ENCODE measurements at places on chromosomes 11 and 22. TPM values are rescaled to one million over a fixed set of nuclear protein-coding genes. Genes with fewer than 3 reads are reported as not detected.

The AGBL2 gene
- 8.4 TPM for polyA plus RNA-seq

The NLRP14 gene
- polyA plus RNA-seq = 0.09 TPM

The TBX10 gene
- polyA plus RNA-seq = 0.09 TPM

The POU2AF2 gene
- polyA plus RNA-seq = 0.32 TPM

The DRD2 gene
- 0.30 TPM for polyA plus RNA-seq

The DHCR7 gene
- 4.1 TPM for polyA plus RNA-seq

The ZP1 gene
- 1.5 TPM for polyA plus RNA-seq

The PDE3B gene
- 32.9 TPM for polyA plus RNA-seq

GRCh38 chr22:39214006-39214382 is 30.8 kb downstream of the PDGFB start:
- no peak for DNase-seq

DNA sequence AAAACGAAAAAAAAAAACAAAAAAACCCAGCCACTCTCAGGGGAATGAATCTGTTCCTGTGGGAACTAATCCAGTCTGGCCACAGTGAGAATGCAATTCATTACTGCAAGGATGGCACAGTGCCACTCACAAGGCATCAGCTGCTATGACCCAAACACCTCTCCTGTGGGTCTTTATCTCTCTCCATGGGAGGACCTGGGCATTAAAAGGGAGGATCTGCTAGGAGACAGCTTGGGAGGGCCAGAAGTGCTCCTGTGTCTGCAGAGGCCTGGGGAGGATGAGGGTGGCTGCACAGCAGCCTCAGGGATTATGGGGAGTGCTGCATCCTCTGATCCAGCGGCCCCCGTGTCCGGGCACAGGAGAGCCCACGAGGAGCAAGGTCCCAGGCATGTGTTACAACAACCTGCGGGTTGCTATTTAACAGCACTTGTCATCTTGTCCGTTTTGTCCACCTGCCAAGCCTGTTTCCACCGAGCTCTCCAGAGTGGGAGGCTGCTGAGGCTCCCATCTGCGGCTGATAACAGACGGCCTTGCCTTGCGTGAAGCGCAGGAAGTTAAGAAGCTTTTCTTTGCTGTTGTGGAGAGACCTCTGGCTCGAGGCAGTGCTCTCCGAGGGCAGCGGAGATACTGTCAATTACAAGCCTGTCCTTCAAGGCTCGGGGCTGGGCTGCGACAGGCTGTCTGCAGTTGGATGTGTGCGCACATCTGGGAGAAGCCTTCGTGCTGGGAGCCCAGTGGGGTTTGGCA is 97.7 kb downstream of the NXPE2 start:
- DNase-seq = no peak

DNA sequence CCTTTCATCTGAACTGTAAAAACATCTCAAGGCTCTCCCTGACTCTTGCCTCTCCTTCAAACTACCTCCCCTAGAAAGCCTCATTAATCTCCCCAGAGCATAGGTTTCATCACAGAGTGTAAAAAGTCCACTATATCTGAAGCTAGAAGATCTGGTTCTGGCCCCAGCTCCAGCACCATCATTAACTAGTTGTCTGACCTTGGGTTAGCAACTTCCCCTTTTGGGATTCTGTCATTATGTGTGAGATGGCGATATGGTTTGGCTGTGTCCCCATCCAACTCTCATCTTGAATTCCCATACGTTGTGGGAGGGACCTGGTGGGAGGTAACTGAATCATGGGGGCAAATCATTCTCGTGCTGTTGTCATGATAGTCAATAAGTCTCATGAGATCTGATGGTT is 97.3 kb downstream of the KCNC1 start:
- no peak for DNase-seq

- DNase-seq = no peak
Measured at GRCh38 chr11:123247496-123247799, 52.4 kb upstream of the CLMP start.

DNA sequence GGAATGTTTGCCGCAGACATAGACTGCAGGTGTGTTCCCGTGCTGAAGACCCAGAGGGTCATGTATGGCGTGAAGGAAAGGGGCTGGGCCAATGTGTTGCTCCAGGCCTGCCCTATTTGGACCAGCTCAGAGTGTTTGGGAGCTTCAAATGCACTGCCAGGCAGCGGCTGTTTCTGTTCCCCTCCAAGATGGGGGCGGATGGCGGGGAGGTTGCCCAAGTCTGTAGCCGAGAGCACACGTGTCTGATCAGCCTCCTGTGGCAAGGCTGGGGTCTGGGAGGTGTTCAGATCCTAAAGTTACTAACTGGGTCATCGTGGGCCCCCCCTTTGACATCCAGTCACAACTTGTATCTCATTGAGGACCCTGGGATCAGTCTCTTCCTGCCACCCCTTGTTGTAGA is 45.5 kb downstream of the CACNA1I start:
- DNase-seq = no peak

DNA sequence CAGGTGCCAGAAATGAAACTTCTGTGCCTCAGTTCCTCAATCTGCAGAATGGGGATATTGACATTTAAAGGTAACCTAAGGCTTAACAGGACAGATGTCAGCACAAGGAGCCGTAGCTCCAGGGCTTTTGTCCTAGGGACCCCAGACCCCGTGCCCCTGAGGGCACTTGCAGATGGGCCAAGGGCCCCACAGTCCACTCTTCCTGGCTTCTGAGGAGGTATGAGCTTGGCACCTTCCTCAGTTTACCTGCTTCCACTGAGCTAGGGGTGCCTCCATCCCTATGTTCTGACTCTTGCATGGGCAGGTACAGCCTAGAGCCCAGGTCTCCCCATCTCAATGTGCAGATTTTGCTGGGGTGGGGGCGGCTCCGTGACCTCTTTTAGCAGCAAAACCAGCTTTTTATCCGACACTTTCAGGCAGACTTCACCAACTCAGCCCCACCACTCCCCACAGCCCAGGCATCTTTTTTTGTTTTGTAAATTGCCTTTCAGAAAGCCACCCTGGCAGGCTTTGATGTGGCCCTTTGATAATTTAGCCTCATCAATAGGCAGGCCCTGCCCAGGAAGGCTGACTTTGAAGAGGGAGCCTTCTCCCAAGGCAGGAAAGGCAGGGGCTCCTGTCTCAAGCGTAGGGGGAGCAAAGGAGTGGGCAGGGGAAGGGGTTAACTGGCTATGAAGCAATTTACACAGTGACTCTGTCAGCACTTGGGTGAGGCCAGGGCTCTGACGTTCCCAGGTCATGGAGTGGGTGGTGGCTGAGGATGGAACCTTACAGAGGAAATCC is 23.7 kb upstream of the FGF3 start:
- DNase-seq = no peak

DNA sequence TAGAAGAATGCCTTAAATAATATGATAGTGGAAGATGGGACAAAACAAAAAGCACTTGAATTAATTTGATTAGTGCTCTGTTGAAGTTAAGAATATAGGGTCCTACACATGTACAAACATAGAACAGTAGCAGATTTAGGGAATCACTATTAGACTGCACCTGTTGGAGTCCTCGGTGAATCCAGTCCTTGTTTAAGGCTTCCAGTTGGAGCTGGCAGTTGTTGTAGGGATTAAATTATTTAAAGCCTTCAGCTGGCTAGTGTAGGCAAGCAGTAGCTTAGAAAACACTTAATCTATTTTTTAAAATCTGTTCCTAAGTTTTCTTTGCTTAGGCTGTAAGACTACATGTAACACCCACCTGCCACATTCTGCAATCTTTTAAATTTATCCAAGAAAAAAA is 24.5 kb upstream of the CSTF3 start:
- DNase-seq = no peak

- no peak for DNase-seq
Measured at GRCh38 chr11:33885338-33886005, 6.4 kb downstream of the LMO2 start.

GRCh38 chr11:14635546-14635945 is 8.1 kb upstream of the PDE3B start:
- no peak for DNase-seq

DNA sequence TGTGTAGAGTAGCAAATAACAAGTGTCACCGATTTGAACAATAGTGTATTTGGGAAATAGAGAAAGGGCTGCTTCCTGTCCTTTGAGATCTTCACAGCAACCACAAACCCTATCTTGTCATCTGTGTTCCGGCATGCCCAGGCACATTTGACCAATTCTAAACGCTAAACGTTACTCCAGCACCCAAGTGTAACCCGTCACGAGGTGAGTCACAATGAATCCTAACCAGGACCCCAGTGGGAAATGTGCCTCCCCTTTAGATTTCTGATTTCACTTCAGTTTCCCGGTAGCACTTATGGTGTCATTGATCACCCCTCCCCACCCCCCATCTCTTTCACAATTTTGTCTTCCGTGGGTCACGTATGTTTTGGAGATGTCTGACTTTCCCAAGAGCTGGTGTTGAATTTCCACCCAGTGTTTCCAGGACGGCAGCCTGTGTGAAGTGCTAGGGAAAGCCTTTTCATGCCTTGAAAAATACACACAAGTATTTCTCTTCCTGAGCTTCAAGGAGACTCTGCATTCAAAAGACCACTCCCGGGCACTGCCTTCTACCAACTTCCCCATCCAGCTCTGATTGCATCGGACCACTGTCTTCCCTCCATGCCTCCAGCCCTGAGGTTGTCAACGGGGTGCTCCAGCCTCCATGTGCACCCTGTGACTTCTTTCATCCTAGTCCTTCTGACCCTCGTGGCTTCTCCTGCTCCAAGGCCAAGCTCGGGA is 10.5 kb upstream of the C11orf24 start:
- no peak for DNase-seq

DNA sequence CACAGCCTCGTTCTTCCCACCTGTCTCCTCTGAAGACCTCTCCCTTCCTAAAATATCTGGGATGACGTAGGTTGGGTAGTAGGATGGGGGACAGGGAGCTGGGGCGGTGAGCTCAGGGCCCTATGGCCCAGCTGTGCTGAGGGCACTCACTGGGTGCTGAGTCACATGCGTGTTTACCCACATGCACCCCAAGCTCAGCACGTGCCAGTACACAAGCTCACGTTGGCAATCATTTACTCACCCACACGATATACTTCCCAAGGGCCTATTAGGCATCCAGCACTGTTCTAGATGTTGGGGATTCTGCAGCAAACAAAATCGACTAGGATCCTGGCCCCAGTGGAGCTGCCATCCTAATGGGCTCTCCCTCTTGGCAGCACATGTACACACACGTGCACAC is 28.7 kb downstream of the ARAP1 start:
- no peak for DNase-seq

All from thymus (tissue), 14 donors.